ENCODE measurements at places on chromosomes 1 and 21.

DNA sequence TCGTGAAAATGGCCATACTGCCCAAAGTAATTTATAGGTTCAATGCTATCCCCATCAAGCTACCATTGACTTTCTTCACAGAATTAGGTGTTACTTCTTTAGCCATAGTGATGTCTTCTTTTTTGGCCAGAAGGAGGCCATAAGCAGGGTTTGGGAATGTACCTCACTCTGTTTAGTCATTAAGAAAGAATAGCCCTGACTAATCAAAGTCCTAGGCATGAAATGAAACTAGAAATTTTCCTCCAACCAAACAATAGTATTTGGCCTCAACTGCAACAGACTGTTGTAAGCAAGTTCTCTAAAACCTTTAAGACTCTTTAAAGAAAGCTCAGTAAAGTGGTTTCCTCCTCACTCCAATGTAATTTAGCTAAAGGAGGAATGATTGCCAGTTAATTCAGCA, 163.9 kb downstream of the AKT3 start:
- no peak for DNase-seq

GRCh38 chr1:163115887-163116286, 46.7 kb downstream of the RGS4 start:
- DNase-seq = no peak

- DNase-seq = no peak
Observed at GRCh38 chr1:210689826-210690225, 361.1 kb downstream of the HHAT start.

- DNase-seq = no peak
Observed at GRCh38 chr1:95496773-95497172, 262.8 kb downstream of the RWDD3 start.

DNA sequence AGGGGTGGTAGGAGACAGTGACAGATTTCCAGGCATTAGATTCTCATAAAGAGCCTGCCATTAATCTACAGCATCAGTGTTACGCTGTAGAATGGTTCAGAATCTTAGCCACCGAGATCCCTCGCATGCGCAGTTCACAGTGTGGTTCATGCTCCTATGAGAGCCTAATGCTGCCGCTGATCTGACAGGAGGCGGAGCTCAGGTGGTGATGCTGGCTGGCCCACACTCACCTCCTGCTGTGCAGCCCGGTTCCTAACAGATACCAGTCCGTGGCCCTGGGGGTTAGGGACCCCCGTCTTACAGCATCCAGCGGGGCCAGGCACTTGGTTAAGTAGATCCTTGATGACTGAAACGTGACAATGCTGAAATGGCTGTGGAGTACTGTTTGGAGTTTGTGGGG, 163.6 kb upstream of the C1orf21 start:
- no peak for DNase-seq

GRCh38 chr1:203508463-203509073, 14.6 kb downstream of the OPTC start:
- DNase-seq = no peak

DNA sequence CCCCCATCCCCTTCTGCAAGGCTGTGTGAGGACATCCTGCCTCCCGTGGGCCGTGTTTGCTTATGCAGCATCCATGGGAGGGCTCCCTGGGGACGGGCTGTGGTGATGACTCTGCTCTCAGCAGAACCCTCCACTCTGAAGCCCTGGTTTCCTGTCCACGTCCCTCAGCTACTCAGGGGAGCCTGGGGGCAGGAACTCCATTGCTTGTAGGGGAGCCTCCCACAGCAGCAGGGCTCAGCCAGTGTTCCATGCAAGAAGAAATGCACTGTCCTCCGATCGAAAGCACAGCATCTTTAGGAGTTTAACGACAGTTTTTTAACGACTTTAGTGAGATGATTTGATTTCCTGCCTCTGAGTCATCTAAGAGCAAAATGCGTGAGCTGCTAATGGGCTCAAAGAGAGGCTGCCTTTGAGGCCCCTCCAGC, 8.3 kb upstream of the KCNAB2 start:
- DNase-seq = no peak

DNA sequence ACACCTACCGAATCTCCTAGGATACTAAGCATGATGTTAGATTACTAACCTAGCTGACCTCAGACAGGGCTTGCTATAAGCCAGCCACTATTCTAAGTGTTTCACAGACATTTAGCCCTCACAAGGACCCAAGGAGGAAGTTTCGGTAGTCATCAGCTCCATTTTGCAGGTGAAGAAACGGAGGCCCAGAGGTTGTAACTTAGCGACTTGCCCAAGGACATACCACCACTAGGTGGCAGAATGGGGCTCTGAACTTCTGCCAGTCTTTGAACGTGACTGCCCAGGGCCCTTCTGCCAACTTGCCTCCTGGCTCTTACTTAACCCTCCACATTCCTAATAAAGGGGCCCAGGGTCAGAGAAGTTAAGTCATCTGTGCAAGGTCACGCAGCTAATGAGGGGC, 283.5 kb downstream of the C1orf94 start:
- no peak for DNase-seq

DNA sequence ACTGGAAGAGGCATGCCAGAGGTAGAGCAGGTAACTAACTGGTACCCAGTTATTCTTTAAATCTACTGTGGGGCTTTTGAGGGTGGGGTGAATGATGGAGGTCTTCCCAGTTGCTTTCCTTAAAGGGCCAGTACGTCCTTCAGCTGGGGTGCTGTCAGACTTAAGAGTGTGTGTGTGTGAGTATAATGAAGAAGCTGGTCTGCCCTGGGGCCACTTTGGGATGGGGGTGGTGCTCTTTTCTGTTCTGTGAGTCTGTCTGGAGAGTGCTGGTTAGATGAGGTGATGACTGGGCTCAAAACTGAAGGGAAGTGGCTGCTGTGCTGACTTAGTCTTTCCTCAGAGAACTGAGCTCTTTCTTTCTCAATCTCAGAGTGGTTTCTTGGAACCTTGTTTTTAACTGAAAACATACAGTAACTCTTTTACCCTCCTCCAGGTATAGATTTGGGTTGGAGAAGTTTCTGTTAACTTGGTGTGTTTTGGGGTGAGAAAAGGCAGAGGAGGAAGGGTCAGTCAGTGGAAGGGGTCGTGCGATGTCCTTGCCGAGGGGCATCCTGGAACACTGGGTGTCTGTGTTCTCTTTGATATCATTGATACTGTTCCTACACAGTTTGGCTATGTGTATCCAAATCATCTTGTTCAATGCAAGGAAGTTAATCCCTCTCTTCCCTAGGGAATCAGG, 746 bp downstream of the MACF1 start:
- peak; percentile 64 for DNase-seq

DNA sequence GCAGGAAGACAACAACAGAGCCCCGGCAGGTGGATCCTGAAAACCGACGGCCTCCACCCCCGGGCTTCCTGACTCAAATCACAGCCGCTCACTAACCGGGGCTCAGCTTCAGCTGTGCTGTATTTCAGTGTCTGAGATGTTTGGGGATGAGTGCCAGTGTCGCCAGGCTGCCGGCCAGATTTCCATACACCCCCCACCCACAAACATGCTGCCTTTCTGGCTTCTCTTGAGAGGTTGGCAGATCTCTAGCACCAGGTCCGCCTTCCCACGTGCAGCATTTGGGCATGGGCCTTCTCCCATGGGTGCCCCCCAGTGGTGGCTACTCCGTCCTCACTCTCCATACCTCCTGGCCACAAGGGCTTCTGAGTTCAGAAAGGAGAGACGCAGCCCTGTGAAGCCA, 34.8 kb downstream of the KCNAB2 start:
- no peak for DNase-seq

DNA sequence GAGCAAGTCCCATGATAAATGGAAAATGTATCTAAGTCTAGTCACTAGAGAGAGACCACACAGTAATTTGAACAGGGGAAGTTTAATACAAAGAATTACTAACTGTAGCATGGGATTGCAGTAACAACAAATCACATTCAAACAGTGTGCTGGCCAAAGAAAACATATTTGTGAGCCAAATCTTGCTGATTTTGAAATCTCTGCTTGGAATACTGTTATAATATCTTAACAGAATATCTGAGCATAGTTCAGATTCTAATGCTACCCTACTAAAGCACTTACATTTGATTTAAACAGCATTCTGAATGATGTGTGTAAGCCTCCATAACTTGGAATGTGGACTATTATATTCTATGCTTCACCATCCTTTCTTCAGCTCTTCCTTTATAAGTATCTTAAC, 270.0 kb upstream of the BRINP3 start:
- peak; percentile 40 for DNase-seq

GRCh38 chr1:36383240-36383639, 2.5 kb downstream of the STK40 start:
- no peak for DNase-seq

Measured in fibroblast of the conjunctiva (primary cell).